ENCODE measurements at places on chromosomes 13 and 19.
A peak's percentile ranks its signal among the peaks of the same experiment; 100 is the strongest.

DNA sequence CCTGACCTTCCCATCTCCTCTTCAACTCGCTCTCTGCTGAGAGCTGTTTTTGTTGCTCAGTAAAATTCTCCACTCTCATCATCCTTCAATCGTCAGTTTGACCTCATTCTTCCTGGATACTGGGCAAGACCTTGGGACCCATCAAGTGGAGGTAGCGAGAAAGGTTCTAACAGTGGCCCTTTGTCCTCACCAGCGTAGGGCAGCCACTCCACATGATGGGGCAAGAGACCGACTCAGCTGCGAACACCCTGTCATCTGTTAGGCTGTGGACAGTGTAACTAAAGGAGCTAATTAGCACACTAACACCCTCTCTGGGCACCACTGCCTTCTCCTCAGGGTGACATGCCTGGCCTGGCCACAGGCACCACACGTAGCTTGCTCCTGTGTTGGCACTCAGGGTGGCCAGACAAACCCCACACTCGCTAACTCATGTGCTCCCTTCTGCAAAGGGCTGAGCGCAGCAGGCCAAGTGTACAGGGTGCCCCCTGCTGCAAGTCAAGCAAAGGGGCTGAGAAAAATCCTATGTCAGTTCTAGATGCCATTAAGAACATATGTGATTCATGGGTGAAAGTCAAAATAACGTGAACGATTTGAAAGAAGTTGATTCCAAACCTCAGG lies 1216.0 kb downstream of the SLITRK5 start:
- no peak for DNase-seq

DNA sequence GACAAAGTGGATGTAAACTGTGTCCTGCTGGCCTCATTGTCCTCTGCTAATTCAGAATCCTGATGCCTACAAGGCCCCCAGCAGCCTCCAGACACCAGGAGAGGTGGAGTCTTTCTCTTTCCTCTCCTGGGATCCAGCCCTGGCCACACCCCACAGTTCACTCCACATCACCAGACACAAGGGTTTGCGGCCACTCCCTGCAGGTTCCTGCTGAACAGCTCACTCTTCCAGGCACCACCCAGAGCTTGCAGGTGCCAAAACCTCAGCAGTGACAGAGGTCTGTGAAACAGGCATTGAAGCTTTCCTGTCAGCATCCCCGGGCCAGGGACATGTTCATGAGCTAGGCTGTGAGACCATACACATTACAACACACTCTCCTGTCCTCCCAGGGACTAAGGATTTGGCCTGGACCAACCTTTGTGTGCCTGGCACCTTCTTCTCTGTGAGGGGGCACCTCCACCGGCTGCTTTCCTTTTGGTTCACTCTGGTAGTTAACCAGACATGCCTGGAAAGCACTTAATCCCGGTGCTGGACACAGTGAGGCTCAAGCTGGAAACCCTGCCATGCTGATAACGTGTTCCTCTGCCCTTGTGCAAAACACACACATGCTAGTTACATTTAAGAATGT lies 11.1 kb upstream of the ATP12A start:
- DNase-seq: no peak

GRCh38 chr19:2186071-2186846 lies 22.5 kb downstream of the DOT1L start:
- DNase-seq: peak; percentile 68

DNA sequence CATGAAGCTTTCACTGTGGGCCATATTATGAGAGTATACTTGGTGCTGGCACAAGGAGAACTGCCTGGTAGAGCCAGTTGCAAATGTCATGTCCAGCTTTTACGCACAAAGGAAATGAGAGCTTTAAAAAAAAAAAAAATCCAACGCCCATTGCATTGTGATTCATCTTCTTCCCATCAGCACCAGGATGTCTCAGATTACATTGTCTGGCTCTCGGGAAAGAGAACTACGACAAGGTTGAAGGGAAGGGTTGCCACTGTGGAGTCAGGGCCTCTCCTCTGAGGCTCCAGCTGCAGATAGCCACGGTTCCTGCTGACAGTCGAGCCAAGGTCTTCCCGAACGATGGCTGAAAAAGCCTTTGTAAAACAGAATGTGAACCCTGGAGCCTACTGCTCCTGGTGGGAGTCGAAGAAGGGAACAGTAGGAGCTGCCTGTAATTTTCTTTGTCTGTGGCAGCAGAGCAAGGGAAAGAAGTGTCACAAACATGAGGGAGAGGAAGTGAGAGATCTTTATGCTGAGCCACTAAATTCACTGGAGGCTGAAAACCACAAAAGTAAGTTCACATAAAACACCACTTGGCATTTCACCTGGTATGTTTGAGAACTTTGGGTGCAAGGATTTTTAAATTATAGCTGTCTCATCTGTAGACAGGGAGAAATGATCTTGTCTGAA lies 704.7 kb downstream of the DIAPH3 start:
- DNase-seq: peak; percentile 71

- no peak for DNase-seq
Observed at GRCh38 chr13:80166352-80166751, 174.6 kb downstream of the SPRY2 start.

DNA sequence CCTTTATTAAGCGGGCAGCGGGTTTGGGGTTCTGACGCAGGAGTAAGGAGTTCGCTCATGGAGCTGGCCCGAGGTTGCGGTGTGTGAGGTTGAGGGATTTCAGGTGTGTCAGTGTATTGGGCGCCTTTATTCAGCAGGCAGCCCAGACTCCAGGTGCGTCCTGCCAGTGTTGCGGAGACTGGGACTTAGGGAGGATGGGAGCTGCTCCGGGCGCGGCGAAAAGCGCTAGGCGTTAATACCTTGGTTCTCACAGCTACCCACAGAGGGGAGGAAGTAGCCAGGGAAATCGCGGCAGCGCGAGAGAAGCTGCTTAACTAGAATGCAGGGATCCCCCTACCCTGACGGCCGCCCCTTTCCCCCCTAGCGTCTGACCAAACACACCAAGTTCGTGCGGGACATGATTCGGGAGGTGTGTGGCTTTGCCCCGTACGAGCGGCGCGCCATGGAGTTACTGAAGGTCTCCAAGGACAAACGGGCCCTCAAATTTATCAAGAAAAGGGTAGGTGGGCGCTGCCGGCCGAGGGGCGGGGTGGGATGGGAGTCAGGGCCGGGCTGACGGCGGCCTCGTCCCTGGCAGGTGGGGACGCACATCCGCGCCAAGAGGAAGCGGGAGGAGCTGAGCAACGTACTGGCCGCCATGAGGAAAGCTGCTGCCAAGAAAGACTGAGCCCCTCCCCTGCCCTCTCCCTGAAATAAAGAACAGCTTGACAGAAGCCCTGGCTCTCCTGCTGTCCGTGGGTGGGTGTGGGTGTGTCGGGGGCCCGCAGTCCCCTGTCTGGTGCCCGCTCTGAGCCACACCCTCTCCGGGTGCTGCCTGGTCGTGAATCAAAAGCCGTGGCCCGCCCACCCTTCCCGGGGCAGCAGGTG lies 1.1 kb downstream of the RPL36 start:
- DNase-seq: no peak

DNA sequence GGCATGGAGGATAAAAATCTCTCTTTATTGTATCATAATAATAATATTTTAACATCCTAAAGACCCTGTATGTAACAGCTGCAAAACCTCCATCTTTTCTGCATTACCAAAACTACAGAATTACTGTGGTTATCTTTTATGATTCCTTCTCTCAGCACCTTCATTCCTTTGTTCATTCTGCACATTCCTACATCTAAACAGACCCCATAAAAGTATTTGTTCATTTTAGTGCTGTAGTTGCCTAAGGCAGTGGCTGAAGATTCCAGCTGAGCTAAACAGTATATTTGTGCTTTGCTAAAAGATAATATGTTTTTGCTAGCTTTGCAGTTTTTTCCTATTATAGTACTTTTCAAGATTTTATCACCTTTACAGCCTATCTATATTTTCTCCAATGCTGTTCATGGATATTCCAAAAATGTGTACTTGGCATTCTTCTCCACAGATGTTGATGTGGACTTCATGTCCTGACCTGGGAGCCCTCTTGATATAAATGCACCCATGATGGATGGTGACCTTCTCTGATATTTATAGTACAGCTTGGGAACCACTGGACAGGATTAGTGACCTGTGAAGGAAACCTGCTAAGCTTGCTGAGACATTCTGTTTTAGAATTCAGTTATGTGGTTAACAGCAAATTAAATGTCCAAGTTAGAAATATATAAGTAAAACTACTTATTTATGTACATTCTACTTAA lies 2832.9 kb upstream of the PCDH20 start:
- no peak for DNase-seq

DNA sequence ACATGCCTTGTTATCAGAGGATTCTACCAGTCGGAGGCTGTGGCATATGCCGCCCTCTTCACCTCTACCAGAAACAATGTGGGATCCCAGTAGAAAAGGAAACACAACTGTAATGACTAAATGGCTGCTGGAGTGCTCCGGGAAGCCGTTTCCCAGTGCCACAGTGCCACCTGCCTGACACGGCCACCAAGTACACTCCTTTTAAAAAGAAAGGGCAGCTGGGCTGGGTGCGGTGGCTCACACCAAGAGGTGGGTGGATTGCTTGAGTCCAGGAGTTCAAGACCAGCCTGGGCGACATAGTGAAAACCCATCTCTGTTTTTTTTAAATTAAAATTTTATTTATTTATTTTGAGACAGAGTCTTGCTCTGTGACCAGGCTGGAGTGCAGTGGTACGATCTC lies 67.3 kb downstream of the TRPM4 start:
- DNase-seq: no peak

DNA sequence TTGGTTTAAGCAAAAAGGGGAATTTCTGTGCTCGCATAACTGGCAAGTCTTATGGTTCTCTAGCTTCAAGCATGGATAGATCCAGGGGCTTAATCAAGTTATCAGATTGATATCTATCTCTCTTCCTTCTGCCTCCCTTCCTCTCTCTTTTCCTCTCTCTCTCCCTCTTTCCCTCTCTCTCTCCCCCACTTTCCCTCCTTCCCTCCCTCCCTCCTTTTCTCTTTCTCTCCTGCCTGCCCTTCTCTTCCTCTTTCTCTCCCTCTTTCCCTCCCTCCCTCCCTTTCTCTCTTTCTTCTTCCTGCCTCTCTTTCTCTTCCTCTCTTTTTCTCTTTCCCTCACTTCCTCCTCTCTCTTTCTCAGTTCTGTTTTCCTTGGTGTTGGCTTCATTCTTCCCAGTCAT lies 195.8 kb downstream of the HS6ST3 start:
- DNase-seq: no peak

- DNase-seq: no peak
Observed at GRCh38 chr13:67877031-67877430, 646.9 kb upstream of the PCDH9 start.

DNA sequence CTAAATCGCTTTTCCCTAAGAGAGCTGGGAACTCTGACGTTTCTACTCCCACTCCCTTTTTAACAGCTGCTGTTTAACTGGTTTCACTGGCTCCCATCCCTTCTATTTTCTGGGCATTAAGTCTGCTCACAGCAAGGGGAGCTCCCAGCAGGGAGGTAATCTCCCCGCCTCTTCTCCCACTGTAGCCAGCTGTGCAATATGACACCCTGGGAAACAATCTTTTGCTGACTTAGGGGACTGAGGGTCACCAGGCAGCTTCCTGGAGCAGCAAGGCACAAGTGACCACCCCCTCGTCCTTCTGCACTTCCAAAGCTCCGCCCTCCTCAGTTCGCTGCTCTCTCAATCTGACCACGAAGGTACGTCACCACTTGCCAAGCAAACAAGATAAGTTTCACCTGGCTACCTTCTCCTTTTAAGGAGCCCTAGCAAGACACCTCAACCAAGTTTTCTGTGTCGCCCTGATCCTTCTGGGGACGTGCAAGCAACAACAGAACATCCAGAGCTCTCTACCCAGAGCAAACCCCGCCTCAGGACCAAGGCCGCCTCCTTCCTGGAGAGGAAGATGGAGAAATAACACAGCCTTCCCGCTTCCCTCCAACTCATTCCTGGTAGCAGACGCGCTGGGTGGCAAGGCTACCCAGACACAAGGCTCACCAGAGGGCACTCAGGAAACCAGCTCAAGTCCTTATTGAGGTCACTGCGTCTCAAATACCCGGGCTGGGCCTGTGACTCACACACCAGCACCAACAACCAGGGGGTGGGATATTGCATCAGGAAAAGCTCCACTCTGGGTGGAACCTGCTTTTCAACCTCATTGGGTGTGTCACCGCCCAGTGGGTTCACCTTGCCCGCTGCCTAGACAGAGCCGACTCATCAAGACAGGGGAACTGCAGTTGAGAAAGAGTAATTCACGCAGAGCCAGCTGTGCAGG lies 92.4 kb downstream of the STK24 start:
- DNase-seq: peak; percentile 96

- no peak for DNase-seq
Observed at GRCh38 chr19:48102870-48103751, 7.5 kb downstream of the PLA2G4C start.

DNA sequence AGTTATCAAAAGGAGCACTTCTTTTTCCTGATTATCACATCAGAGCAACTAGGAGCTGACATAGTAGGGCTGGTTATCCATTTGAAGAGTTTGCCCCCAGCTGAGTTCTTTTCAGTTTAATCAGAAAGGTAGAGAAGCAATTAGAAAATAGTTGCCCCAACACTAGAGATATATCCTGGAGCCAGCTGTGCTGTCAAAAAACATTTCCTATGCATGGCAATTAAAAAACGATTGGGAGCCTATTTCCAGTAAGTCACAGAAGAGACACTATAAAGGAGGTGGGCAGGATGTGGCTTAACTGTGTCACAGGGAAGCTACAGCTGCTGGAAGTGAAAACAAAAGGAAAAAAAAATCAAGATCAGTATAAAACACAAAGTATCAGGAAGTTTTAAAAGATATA lies 155.7 kb upstream of the SLITRK1 start:
- DNase-seq: no peak

- no peak for DNase-seq
Observed at GRCh38 chr13:23610966-23611491, 40.8 kb downstream of the TNFRSF19 start.

- no peak for DNase-seq
Observed at GRCh38 chr19:30391052-30391451, 18.9 kb downstream of the ZNF536 start.

GRCh38 chr13:79986890-79987289 lies 354.0 kb downstream of the SPRY2 start:
- DNase-seq: no peak

GRCh38 chr13:106417467-106418110 lies 117.9 kb downstream of the EFNB2 start:
- DNase-seq: no peak

DNA sequence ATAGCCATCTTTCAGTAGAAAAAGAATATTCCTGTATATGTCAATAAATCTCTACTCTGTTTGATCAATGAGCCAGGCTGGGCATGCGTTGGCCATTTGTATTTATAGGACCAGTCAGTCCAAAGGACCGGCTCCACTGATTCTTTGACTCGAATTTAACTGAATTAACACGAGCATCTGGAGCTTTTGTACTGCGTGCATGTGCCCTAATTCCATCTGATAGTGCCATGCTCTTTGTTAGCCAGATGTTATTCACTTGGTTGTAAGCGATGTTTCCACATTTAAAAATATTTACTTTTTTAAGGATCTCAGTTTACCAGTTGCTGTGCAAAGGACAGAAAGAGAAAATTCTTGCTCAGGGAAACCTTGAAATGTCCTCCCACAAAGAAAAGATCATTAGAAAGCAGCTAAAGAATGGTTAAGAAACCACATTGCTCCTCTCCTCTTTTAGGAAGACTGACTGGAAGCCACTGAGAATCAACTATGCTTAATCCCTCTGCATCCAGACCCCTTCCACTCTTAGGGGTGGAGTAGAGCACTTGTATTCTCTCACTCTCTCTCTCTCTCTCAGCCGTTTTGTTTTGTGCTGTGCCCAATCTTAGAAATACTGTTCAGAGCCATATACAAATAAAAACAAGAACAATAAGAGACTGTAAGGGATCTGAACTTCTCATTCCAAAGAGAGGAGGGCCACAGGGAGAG lies 165.8 kb downstream of the DCLK1 start:
- no peak for DNase-seq

Data from brain pericyte (primary cell).